ENCODE measurements at places on chromosomes 2 and 18.

GRCh38 chr2:149996901-149997300, 409.3 kb upstream of the MMADHC start:
- no peaks in the 10 kb centered on the region for H3K27me3 ChIP-seq
- no peak for DNase-seq
- H3K4me1 ChIP-seq, result peaks cover 31% of the 10 kb centered on the region
- no peak overlapping the region for H3K4me3 ChIP-seq
- peaks cover 6% of the 10 kb centered on the region for H3K36me3 ChIP-seq

- no peak for DNase-seq
- peaks cover 16% of the 10 kb centered on the region for H3K4me1 ChIP-seq
- H3K4me3 ChIP-seq, result no peak overlapping the region
- H3K27me3 ChIP-seq, result peaks cover 39% of the 10 kb centered on the region
- H3K27ac ChIP-seq, result no peak overlapping the region
- H3K36me3 ChIP-seq, result peaks cover 18% of the 10 kb centered on the region
These were observed 6.8 kb downstream of the COLEC11 start for GRCh38 chr2:3601561-3602271.

DNA sequence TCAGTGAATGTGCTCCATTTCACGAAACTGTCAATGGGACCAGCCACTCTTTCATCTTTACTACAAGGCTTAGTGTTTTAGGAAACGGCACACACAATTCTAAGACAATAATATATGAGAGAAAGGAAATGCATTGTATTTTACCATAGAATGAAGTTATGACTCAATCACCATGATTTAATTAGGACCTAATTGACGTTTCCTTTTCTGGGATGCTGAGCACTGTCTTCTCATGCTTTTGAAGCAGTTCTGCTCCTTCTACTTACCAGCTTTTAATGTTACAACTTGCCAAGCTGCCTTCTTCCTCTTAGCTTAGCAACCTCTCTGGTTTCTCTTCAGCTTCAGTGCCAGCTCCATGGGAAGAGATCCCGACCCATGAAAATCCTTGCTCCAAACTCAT, 94.3 kb upstream of the SERPINE2 start:
- no peak overlapping the region for H3K4me3 ChIP-seq
- peaks cover 24% of the 10 kb centered on the region for H3K27me3 ChIP-seq
- no peaks in the 10 kb centered on the region for H3K36me3 ChIP-seq

- H3K4me1 ChIP-seq, result no peaks in the 10 kb centered on the region
- H3K27me3 ChIP-seq, result no peaks in the 10 kb centered on the region
- H3K36me3 ChIP-seq, result no peaks in the 10 kb centered on the region
These were observed 487.9 kb upstream of the ID2 start for GRCh38 chr2:8193686-8194615.

DNA sequence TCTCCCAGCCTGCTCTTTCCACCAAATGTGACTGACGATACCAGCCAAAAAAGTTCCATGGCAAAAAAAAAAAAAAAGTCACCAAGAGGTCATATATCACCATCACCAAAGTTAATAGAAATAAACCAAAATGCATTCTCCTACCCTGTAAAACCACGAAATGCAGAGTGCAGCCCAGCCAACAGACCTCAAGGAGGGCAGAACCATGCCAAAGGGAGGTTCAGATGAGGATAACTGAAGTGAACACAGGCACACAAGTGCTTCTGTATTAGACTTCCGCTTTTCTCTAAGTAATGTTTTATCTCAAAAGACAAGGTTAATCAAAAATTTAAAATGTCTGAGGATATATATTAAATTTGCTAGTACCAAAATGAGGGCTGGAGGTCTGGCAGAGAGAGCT, 5.5 kb downstream of the SERPINE2 start:
- H3K36me3 ChIP-seq, result peaks cover 13% of the 10 kb centered on the region
- H3K4me3 ChIP-seq, result no peak overlapping the region
- H3K27me3 ChIP-seq, result no peaks in the 10 kb centered on the region
- H3K4me1 ChIP-seq, result peaks cover 24% of the 10 kb centered on the region
- no peak for DNase-seq
- H3K27ac ChIP-seq, result no peak overlapping the region

GRCh38 chr2:213101692-213102460, 49.5 kb downstream of the IKZF2 start:
- H3K4me3 ChIP-seq, result no peak overlapping the region
- peaks cover 15% of the 10 kb centered on the region for H3K4me1 ChIP-seq
- H3K27ac ChIP-seq, result no peak overlapping the region
- no peaks in the 10 kb centered on the region for H3K36me3 ChIP-seq
- no peak for DNase-seq
- no peaks in the 10 kb centered on the region for H3K27me3 ChIP-seq

- H3K36me3 ChIP-seq, result no peaks in the 10 kb centered on the region
- no peak overlapping the region for H3K4me3 ChIP-seq
- H3K27me3 ChIP-seq, result peaks cover 15% of the 10 kb centered on the region
- peak; percentile 58 for DNase-seq
These were observed 55.8 kb downstream of the TSN start for GRCh38 chr2:121810959-121811853.

DNA sequence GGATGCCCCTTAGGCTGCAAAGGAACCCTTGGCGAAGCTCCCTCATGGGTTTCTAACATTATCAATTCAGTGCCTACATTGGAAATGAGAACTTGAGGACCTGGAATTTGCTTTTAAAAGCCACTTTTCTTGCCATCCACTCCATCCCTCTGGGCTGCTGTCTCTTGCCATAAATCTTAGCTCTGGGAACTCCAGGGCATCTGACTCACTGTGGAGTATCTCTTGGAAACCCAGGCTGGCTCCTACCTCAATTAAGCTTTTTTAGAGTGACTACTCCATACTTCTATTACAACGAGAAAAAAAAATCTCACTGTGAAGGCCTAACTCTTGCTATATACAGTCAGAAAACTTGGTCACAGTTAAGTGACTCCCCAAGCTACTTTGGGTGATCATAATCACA, 227.2 kb upstream of the SETBP1 start:
- no peaks in the 10 kb centered on the region for H3K4me1 ChIP-seq
- H3K27me3 ChIP-seq, result no peaks in the 10 kb centered on the region
- H3K27ac ChIP-seq, result no peak overlapping the region
- no peak overlapping the region for H3K4me3 ChIP-seq
- no peak for DNase-seq
- no peaks in the 10 kb centered on the region for H3K36me3 ChIP-seq

DNA sequence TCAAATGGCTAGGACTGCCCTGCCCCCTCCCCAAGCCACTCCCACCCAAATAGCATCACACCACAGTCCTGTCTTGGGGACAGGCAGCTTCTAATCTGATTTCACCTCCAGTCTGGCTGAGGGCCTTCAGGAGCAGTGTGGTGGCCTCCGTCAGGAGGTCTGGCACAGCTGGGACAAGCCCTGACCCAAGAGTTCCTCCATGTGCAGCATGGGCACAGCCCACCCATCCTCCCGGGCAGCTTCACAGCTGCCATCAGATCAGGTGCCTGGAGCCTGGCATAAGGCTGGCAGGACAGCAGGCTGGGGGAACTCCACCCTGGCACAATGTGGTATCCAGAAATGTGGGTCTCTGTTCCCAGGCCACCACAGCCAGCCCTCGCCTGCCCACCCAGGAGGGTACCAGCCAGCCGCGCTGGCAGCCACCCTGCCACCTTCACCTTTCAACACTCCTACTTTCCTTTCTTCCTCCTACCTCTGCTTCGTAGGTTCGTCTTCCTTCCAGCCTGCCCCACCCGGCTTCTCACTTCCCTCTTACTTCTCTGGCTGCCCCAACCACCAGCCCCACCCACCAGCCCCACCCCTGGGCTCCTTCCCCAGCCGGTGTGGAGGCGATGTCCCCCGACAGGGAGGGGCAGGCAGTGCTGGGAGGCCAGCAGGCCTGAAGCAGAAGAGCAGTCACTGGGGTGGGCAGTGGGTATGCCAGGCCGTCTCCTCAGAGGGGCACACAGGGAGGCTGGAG, at the start of gene CAPG:
TSS of gene CAPG (minus strand) at position 522 of the 739 bp plus-strand sequence. CDS start 8,221 bp downstream, outside the sequence.
- peak; percentile 86 for DNase-seq
- peaks cover 35% of the 10 kb centered on the region for H3K36me3 ChIP-seq
- H3K27me3 ChIP-seq, result no peaks in the 10 kb centered on the region
- H3K27ac ChIP-seq, result peak within 1 kb of the TSS; percentile 39
- peaks cover 40% of the 10 kb centered on the region for H3K4me1 ChIP-seq
- peak within 1 kb of the TSS; percentile 61 for H3K4me3 ChIP-seq

DNA sequence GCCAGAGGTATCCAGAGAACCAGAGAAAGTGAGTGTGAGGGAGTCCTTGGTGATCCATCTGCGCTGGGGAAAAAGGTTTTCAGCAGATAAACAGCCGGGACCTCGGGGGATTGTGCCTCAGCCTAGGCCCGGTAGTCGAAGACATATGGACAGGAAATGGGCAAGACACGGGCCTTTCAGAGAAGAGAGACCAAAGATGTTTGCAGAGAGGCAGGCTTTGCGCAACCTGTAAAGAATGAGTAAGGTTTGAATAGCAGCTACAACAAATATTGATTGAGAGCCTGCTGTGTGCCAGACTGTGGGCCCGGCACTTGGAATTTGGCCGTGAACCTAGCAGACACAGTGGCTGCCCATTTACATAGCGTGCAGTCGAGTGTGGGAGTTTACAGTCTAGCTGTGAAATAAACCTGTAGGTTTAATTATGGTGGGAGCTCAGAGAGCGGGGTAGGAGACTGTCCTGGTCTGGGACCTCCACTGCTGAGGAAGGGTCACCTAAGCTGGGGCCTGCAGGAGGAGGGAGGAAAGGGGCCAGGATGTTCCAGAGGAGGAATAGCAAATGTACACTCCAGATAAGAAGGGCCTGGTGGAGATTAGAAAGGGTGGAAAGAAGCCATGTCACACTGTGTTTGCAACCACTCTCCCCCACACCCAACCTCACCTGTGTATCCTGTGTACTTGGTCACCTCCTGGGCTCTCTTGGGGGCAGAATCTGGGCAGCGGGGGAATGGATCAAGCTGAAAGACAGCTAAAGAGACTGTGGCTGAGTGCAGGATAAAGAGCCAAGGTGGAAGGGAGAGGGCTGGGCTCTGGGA, 3.0 kb downstream of the SH2D6 start:
- peaks cover 37% of the 10 kb centered on the region for H3K4me1 ChIP-seq
- H3K27me3 ChIP-seq, result no peaks in the 10 kb centered on the region
- DNase-seq, result peak; percentile 74
- peak overlapping the region; percentile 56 for H3K4me3 ChIP-seq

DNA sequence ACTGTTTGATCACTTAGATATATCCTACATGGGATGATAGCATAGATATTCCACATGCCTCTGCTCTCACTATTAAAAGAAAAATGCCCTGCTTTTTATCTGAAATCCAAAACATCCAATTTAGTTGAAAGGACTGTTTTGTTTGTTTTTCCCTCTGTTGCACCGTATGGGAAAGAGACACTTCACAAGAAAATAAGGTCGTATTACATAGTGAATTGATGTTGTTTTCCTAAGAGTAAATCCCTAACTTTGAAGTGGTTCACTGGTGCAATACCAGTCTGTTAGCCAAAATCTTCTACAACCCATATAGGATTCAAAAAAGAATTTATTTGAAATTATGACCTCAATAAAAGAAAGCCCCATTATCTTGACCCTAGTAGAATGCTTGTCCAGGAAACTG, 18.1 kb downstream of the TGFA start:
- no peak overlapping the region for H3K27ac ChIP-seq
- H3K27me3 ChIP-seq, result no peaks in the 10 kb centered on the region
- peaks cover 68% of the 10 kb centered on the region for H3K4me1 ChIP-seq
- H3K4me3 ChIP-seq, result no peak overlapping the region
- no peak for DNase-seq

DNA sequence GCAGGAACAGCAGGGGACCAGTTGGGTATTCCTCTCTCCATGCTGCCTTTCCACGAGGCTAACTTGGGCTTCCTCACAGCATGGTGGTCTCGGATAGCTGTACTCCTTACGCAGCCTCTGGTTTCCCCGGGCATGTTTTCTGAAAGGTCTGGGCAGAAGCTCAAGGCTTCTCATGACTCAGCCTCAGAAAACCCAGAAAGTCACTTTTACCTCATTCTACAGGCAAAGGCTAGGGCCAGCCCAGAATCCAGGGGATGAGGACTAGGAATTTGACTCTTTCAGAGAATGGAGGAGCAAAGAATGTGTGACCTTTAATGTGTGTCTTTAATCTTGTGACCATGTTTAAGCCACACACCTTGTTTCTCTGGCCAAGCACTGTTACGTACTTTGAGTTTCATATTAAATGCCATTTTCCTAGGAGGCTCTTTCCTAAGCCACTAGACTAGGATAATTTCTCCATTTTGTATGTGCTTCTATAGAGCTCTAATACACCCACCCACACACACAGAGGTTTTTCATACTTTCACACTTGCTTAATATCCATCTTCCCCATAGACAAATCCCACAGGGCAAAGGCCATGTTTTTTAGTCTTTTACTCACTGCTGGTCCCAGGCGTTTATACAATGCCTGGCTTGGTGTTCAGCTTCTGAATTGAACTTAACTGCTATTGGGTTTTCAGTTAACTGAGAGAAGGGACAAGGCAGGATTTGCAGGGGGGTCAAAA, 77.3 kb downstream of the LONRF2 start:
- no peaks in the 10 kb centered on the region for H3K36me3 ChIP-seq
- H3K4me1 ChIP-seq, result no peaks in the 10 kb centered on the region
- no peak overlapping the region for H3K4me3 ChIP-seq
- peaks cover 91% of the 10 kb centered on the region for H3K27me3 ChIP-seq
- H3K27ac ChIP-seq, result no peak overlapping the region

- H3K4me3 ChIP-seq, result peak overlapping the region; percentile 72
- H3K36me3 ChIP-seq, result peaks cover 10% of the 10 kb centered on the region
- no peaks in the 10 kb centered on the region for H3K27me3 ChIP-seq
These were observed 619 bp downstream of the GALM start for GRCh38 chr2:38666556-38666910.

GRCh38 chr2:215881582-215881981, 131.8 kb downstream of the MREG start:
- H3K4me1 ChIP-seq, result peaks cover 16% of the 10 kb centered on the region
- H3K4me3 ChIP-seq, result no peak overlapping the region
- no peak overlapping the region for H3K27ac ChIP-seq
- DNase-seq, result no peak
- no peaks in the 10 kb centered on the region for H3K36me3 ChIP-seq

GRCh38 chr18:3219631-3220335, at the start of gene MYOM1:
Gene MYOM1, minus strand, starts transcription at chr18:3219968. Its CDS starts 4,745 bp downstream, at chr18:3215223.
- no peak within 1 kb of the TSS for H3K4me3 ChIP-seq
- no peaks in the 10 kb centered on the region for H3K27me3 ChIP-seq
- no peak within 1 kb of the TSS for H3K27ac ChIP-seq
- H3K36me3 ChIP-seq, result peaks cover 3% of the 10 kb centered on the region
- DNase-seq, result no peak
- H3K4me1 ChIP-seq, result peaks cover 43% of the 10 kb centered on the region

DNA sequence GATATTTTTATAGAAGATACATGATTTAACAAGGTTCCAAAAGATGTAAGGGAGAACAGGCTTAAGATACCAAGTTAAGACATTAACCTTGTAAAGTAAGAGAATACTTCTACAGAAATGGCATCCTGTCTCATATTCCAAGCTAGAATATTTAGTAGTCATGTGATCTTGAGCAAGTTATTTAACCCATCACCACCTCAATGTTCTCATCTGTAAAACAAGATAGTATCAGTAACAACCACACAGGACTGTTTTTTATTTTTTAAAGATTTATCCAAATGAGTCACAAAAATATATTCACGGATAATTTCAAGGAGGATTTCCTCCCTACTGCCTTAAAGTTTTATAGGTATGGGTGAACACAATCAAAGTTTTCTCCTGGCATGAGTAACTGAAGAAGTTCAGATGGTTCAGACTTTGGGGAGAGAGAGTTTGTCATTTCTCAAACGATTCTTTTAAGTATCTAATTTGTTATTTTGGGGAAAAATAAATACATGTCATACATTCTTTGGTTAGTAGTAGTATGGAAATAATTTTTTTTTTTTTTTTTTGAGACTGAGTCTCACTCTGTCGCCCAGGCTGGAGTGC, 25.9 kb downstream of the ROCK1 start:
- H3K4me1 ChIP-seq, result peaks cover 16% of the 10 kb centered on the region
- H3K27me3 ChIP-seq, result no peaks in the 10 kb centered on the region
- no peak overlapping the region for H3K4me3 ChIP-seq
- no peaks in the 10 kb centered on the region for H3K36me3 ChIP-seq
- DNase-seq, result no peak
- H3K27ac ChIP-seq, result no peak overlapping the region

All from Calu3 (cell line).